ENCODE measurements at places on chromosomes 1 and 21. TPM values are rescaled to one million over a fixed set of nuclear protein-coding genes. Genes with fewer than 3 reads are reported as not detected.
A peak's percentile ranks its signal among the peaks of the same experiment; 100 is the strongest.

- H3K36me3 ChIP-seq, result peaks cover 10% of the 10 kb centered on the region
- H3K27ac ChIP-seq, result no peak overlapping the region
- H3K4me3 ChIP-seq, result peak overlapping the region; percentile 56
- H3K27me3 ChIP-seq, result no peaks in the 10 kb centered on the region
- peaks cover 29% of the 10 kb centered on the region for H3K4me1 ChIP-seq
Measured at GRCh38 chr1:32652244-32652962, 1.4 kb downstream of the RBBP4 start.

DNA sequence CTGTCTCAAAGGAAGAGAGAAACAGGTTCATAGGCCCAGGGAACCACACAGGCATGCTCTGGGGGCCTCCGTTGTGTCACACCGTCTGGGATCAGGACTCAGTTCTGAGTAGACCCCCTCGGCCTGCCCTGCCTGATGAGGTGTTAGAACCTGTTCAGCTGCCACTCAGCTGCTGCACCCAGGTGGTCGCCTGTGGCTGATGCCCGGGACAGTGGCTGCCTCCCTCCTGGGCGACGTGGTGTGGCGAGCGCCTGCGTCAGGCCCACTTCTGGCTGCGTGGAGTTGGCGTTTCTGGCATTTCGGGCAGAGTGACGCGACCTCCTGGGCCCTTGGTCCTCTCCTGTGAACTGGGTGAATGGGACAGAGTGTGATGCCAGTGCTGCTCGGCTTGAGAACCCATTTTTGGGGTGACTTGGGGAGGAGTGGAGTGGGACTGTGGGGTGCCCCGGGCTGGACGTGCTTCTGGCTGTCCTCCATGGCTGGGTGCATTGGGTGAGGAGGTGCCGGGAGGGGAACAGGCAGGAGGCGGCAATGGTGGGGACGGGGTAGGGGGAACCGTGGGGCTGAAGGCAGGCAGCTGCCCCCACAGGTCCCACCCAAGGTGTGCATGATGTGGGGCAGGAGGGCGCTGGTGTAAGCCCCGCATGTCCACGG is 10.8 kb downstream of the CFAP410 start:
- DNase-seq, result no peak
- no peak overlapping the region for H3K4me3 ChIP-seq
- no peaks in the 10 kb centered on the region for H3K4me1 ChIP-seq
- no peaks in the 10 kb centered on the region for H3K27me3 ChIP-seq
- H3K27ac ChIP-seq, result no peak overlapping the region
- peaks cover 21% of the 10 kb centered on the region for H3K36me3 ChIP-seq

- no peaks in the 10 kb centered on the region for H3K27me3 ChIP-seq
- H3K4me1 ChIP-seq, result no peaks in the 10 kb centered on the region
- H3K4me3 ChIP-seq, result no peak overlapping the region
- DNase-seq, result peak; percentile 58
Measured at GRCh38 chr1:183622884-183623785, 12.4 kb downstream of the ARPC5 start.

DNA sequence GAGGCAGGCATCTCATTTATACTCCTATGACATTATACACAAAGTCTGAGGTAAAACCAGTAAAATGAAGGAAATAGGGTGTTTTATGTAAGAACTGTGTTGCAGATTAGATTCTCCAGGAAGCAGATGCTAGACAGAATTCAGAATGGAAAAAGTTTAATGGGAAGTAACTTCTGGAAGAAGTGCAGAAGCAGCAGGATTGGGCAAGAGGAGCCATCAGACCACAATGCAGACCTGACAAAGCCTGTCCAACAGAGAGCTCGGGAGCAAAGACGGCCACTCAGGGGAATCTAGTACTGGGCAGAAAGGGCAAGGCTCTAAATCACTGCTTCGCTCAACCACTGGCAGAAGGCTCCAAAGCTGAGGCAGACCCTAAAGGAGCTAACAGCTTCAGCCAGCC is 33.7 kb downstream of the FBXO42 start:
- H3K27ac ChIP-seq, result no peak overlapping the region
- no peaks in the 10 kb centered on the region for H3K27me3 ChIP-seq
- peak; percentile 25 for DNase-seq
- peaks cover 23% of the 10 kb centered on the region for H3K36me3 ChIP-seq
- no peak overlapping the region for H3K4me3 ChIP-seq

DNA sequence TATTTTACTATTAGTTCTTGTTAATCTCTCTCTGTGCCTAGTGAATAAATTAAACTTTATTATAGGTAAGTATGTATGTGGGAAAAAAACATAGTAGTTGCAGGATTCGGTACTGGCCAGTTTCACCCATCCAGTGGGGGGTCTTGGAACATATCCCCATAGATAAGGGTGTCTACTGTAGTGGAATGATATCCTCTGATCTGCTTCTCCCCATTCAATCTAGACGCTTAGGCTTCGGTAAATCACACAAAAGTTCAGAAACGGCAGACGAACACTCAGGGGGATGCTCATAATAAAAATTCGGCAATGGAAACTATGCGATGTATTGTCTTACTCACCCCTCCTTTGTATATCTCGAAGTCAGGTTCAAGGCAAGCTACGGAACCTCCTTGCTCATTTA is 232.9 kb upstream of the COA6 start:
- H3K4me1 ChIP-seq, result no peaks in the 10 kb centered on the region
- no peak overlapping the region for H3K4me3 ChIP-seq
- no peaks in the 10 kb centered on the region for H3K27me3 ChIP-seq
- no peak for DNase-seq

GRCh38 chr1:55654750-55655149 is 439.6 kb upstream of the USP24 start:
- no peaks in the 10 kb centered on the region for H3K27me3 ChIP-seq
- no peaks in the 10 kb centered on the region for H3K4me1 ChIP-seq
- DNase-seq, result no peak
- H3K36me3 ChIP-seq, result no peaks in the 10 kb centered on the region
- H3K27ac ChIP-seq, result peak overlapping the region; percentile 62

DNA sequence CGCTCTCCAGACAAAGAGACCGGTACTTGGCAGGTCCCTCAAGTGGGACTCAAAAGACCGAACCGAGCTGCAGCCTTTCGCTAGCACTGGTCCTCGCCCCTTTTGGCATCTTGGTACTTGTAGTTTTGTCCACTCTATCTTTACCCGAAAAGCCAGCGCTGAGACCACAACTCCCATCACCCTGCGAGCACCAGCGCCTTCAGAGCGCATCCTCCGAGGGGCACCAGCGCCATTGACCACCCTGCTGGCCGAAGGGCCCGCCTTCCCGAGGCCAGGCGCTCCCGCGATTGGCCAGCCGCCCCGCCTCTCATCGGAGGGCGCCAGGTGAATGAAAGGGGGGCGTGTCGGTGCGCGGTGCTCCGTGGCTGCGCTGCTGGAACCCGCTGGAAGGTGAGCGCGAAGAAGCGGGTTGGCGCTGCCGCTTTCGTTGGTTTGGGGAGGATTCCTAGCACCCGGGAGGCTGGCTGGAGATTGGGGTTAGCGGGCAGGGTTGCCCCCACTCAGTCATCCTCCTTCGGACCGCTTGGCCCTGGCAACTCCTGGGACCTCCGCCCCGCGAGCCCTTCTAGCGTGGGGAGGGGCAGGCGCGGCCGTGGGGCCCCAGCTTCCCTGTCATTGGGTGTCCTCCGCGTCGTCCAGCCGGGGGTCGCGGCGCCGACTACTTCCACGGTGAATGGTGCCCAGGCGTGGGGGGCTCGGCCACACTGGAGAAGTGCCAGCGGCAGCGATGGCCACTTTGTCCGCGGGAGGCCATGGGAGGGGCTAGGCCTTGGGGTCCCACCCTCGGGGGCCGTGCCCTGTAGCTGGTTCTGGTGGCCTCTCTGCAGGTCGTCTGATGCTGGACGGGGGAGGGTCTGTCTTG is at the start of gene ZBTB8B:
ZBTB8B (plus strand) TSS at position 357 of the 862 bp plus-strand sequence. CDS start 5,553 bp downstream, outside the sequence.
- peaks cover 52% of the 10 kb centered on the region for H3K27me3 ChIP-seq
- H3K27ac ChIP-seq, result no peak within 1 kb of the TSS
- H3K36me3 ChIP-seq, result no peaks in the 10 kb centered on the region
- peak; percentile 32 for DNase-seq
- peaks cover 11% of the 10 kb centered on the region for H3K4me1 ChIP-seq

- H3K27ac ChIP-seq, result no peak overlapping the region
- DNase-seq, result no peak
- no peak overlapping the region for H3K4me3 ChIP-seq
- H3K36me3 ChIP-seq, result no peaks in the 10 kb centered on the region
Measured at GRCh38 chr1:159700312-159700711, 14.1 kb downstream of the CRP start.

DNA sequence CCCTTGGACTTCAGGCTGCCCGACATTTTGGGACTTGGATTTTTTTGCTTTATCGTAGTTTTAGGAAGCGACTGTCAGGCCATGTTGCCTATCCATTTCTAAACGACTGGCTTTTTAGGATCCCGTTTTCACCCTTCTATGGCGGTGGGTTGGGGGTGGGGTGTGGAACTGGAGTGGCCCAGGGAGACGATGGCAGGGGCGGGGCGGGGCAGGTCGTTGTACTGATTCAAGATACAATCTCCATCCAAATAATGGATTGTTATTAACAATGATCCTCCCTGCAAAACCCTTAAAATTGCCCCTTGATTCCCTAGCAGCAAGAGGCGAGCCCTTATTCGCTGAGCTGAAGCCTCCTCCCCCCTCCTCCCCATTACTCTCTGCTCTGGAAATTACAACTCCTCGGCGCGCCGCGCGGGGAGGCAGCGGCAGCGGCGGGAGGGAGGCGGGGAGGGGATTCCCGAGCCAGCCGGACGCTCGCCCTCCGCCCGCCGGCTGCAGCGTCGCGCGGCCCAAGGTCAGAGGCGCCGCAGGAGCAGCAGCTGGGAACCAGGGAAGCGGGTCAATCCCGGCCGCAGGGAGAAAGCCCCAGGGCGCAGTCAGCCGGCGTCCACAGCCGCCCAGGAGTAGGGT is at the start of gene TRIM67:
TRIM67 (plus strand) TSS at position 392 of the 630 bp plus-strand sequence. CDS start 912 bp downstream, outside the sequence.
- peak within 1 kb of the TSS; percentile 20 for H3K4me3 ChIP-seq
- no peaks in the 10 kb centered on the region for H3K36me3 ChIP-seq
- DNase-seq, result no peak
- H3K4me1 ChIP-seq, result no peaks in the 10 kb centered on the region
- H3K27ac ChIP-seq, result no peak within 1 kb of the TSS
- H3K27me3 ChIP-seq, result no peaks in the 10 kb centered on the region

- DNase-seq, result no peak
- H3K27ac ChIP-seq, result no peak overlapping the region
- peaks cover 11% of the 10 kb centered on the region for H3K4me1 ChIP-seq
Measured at GRCh38 chr1:45335855-45336324, 4.1 kb upstream of the TOE1 start.

DNA sequence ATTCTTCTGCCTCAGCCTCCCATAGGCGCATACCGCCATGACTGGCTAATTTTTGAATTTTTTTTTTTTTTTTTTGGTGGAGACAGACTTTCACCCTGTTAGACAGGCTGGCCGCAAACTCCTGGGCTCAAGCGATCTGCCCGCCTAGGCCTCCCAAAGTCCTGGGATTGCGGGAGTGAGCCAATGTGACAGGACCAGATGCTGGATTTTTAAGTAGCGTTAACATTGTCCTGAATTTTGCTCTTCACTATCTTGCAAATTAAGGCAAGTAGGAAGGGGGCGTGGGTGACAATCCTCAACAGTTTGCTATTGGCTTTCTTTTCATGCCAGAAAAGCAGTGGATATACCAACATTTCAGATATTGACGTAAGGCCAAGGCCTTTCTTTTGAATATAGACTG is 49.7 kb upstream of the TSNAX start:
- H3K4me1 ChIP-seq, result no peaks in the 10 kb centered on the region
- no peaks in the 10 kb centered on the region for H3K36me3 ChIP-seq
- no peak overlapping the region for H3K27ac ChIP-seq
- no peak for DNase-seq
- H3K27me3 ChIP-seq, result no peaks in the 10 kb centered on the region

- no peaks in the 10 kb centered on the region for H3K36me3 ChIP-seq
- H3K27ac ChIP-seq, result no peak overlapping the region
- no peaks in the 10 kb centered on the region for H3K27me3 ChIP-seq
- no peaks in the 10 kb centered on the region for H3K4me1 ChIP-seq
- DNase-seq, result no peak
- H3K4me3 ChIP-seq, result no peak overlapping the region
Measured at GRCh38 chr1:184810735-184811343, 56.2 kb upstream of the EDEM3 start.

GRCh38 chr1:114618606-114619005 is 37.2 kb upstream of the BCAS2 start:
- H3K36me3 ChIP-seq, result no peaks in the 10 kb centered on the region
- no peak overlapping the region for H3K27ac ChIP-seq
- H3K4me1 ChIP-seq, result no peaks in the 10 kb centered on the region
- no peak overlapping the region for H3K4me3 ChIP-seq
- DNase-seq, result no peak

DNA sequence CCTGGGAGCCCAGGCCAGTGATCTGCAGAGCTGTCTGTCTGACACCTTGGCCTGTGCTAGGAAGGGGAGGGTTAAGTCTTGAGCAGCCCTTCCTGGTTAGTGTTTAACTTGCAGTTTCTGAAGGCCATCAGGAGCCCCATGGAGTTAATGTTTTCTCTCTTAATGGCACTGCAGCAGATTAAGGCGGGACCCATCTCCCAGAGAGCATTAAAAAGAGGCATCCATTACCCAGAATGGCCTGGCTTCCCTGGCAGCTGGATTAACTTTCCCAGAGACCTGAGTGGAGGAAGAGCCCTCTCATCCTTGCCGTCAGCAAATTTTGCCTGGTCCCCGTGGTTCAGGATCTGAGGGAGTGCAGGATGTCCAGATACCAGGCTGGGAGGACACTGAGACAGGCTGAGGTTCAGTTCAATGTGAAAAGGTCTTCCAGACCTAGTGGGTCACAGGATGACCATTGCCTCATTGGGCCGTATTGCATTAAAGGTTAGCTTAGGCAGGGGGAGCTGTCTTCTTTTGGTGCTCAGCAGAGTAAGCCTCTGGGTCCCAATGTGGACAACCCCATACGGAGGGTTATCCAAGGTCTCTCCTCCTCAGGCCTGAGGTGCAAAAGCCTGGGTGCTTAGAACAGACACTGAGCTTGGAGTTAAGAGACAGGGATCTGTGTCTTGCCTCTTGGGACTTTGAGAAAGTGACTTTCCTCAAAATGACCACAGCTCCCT is 522.6 kb downstream of the PTPRU start:
- H3K36me3 ChIP-seq, result no peaks in the 10 kb centered on the region
- H3K4me1 ChIP-seq, result no peaks in the 10 kb centered on the region
- no peak for DNase-seq
- no peaks in the 10 kb centered on the region for H3K27me3 ChIP-seq

- no peaks in the 10 kb centered on the region for H3K4me1 ChIP-seq
- no peaks in the 10 kb centered on the region for H3K36me3 ChIP-seq
- no peaks in the 10 kb centered on the region for H3K27me3 ChIP-seq
Measured at GRCh38 chr1:236945002-236945401, 59.2 kb downstream of the MT1HL1 start.

GRCh38 chr1:240285540-240285939 is 193.9 kb downstream of the FMN2 start:
- DNase-seq, result no peak
- H3K4me1 ChIP-seq, result no peaks in the 10 kb centered on the region
- no peak overlapping the region for H3K27ac ChIP-seq

- no peak overlapping the region for H3K27ac ChIP-seq
- no peaks in the 10 kb centered on the region for H3K27me3 ChIP-seq
- H3K36me3 ChIP-seq, result no peaks in the 10 kb centered on the region
- no peak overlapping the region for H3K4me3 ChIP-seq
- no peak for DNase-seq
- H3K4me1 ChIP-seq, result no peaks in the 10 kb centered on the region
Measured at GRCh38 chr1:180899262-180899661, 13.4 kb upstream of the KIAA1614 start.

GUCA2A gene
- not detected for total RNA-seq

CCNL2 gene
- total RNA-seq, result 311 TPM

LPAR3 gene
- not detected for total RNA-seq

IL10 gene
- total RNA-seq, result 0.78 TPM

PKP1 gene
- 0.22 TPM for total RNA-seq

MAN1C1 gene
- total RNA-seq, result 16.5 TPM

LINGO4 gene
- not detected for total RNA-seq

HPDL gene
- total RNA-seq, result not detected

RGS13 gene
- total RNA-seq, result 0.22 TPM

ALX3 gene
- total RNA-seq, result not detected

GFI1 gene
- 1.3 TPM for total RNA-seq
